ENCODE measurements at places on chromosomes 2 and 18.
A peak's percentile ranks its signal among the peaks of the same experiment; 100 is the strongest.

DNA sequence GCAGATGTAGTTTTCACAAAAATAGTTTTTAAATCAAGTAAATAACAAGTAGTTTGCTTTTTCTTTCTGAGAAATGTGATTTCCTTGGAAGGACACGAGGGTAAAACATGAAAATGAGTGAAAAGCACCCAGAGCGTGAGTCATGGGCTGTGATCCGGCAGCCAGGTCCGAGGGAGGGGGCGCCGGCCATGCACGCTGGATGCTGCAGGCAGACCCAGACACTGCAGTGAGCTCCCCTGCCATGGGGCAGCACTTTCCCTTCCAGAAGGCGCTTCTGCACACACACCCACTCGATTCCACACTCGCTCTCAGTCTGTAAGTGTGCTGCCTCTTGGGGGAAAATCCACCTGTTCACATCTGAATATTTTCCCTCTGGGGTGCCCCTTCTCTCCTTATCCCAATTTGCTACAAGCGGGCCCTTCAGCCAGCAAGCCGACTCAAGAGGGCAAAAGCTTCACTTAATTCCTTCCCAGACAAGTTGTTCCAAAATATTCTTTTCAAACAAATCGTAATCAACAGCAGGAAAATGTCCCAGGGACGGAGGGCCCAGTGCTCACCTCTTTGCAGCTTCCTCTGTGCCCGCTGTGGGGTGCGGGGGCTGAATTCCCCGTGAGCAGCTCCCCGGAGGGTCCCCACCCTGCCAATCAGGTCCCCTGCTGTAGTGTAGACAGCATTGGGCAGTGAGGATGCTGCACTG is 87.0 kb upstream of the ID2 start:
- no peaks in the 10 kb centered on the region for H3K36me3 ChIP-seq
- H3K4me1 ChIP-seq = peaks cover 76% of the 10 kb centered on the region
- peaks cover 6% of the 10 kb centered on the region for H3K27me3 ChIP-seq
- DNase-seq = no peak
- H3K4me3 ChIP-seq = no peak overlapping the region

- no peaks in the 10 kb centered on the region for H3K36me3 ChIP-seq
- H3K4me1 ChIP-seq = peaks cover 10% of the 10 kb centered on the region
- no peak overlapping the region for H3K27ac ChIP-seq
Observed at GRCh38 chr2:36710858-36711515, 14.5 kb downstream of the VIT start.

GRCh38 chr18:75544496-75544895 is 117.0 kb upstream of the SMIM21 start:
- H3K4me1 ChIP-seq = peaks cover 21% of the 10 kb centered on the region
- H3K27me3 ChIP-seq = peaks cover 3% of the 10 kb centered on the region
- no peak overlapping the region for H3K27ac ChIP-seq
- no peak overlapping the region for H3K4me3 ChIP-seq
- DNase-seq = no peak

DNA sequence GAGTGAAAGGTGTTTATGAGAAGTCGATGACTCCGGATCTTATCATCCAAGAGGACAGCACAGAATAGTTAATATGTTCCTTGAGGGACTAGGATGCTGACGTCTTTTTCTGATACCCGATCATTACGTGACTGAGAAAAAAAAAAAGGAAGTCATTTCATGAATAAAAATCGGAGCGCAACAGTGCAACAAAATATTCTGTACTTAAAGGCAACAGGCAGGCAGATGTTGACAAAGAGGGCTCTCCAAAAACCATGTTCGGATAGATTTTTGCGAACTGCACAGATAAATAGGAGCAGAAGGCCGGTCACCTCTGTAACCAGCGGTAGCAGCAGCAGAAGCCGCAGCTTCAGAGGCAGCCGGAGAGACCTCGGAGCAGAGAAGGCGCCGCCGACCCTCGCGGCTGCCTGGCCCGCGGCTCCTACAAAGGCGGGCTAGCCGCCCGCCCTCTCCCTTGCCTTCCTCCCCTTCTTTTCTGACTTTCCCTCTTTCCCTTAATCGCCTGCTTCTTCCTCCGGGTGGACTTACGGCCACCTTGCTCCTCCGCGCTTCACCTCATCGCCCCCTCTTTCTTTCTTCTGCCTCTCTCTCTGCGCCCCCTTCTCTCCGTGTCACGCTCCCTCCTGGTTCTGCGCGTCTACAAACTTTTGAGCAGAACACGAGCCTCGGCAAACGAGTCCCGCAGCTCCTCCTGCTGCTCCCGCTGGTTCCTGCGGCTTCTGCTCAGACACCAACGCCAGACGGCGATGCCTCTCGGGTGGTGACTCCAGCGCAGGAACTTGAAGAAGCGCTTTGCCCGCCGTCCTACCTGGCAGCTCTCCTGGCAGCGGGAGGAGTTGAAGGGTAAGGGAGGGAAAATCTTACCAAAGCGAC is at the start of gene ADCYAP1:
ADCYAP1 (plus strand) TSS at position 654 of the 873 bp plus-strand sequence. CDS start 516 bp downstream, outside the sequence.
- H3K27ac ChIP-seq = no peak within 1 kb of the TSS
- peak within 1 kb of the TSS; percentile 68 for H3K4me3 ChIP-seq
- peaks cover 99% of the 10 kb centered on the region for H3K27me3 ChIP-seq
- no peaks in the 10 kb centered on the region for H3K36me3 ChIP-seq

DNA sequence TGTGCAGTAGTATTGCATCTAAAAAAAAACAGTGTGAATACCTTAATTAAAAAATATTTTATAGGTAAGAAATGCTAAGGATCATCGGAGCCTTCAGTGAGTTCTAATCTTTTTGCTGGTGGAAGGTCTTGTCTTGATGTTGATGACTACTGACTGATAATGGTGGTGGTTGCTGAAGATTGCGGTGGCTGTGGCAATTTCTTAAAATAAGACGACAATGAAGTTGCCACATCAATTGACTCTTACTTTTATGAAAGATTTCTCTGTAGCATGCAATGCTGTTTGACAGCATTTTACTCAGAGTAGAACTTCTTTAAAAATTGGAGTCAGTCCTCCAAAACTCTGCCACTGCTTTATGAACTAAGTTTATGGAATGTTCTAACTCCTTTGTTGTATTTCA is 36.2 kb downstream of the GLS start:
- H3K4me1 ChIP-seq = no peaks in the 10 kb centered on the region
- H3K27me3 ChIP-seq = no peaks in the 10 kb centered on the region
- H3K36me3 ChIP-seq = peaks cover 45% of the 10 kb centered on the region
- H3K27ac ChIP-seq = no peak overlapping the region
- DNase-seq = no peak

DNA sequence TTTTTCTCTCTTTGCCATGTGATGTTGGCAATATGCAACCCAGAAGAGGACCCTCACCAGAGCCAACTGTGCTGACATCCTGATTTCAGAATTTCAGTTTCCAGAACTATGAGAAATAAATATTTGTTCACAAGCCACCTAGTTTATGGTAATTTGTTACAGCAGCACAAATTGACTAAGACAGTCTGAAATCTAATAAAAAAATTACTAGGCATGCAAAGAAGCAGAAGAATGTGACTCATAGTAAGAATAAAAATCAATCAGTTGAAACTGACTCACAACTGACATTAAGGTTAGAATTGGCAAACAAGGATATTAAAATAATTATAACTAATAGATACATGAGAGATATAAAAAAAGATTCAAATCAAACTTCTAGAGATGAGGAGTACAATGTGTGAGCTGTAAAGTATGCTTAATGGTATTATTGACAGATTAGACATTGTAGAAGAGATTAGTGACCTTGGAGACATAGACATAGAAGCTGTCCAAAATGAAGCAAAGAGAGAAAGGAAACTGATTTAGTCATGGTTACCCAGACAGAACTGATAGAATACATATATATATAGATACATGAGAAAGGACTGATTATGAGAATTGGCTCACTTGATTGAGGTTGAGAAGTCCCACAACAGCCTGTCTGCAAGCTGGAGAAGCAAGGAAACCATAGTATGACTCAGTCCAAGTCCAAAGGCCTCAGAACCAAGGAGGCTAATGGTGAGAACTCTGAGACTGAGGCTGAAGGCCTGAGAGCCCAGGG is 27.8 kb upstream of the TTC39C start:
- peaks cover 16% of the 10 kb centered on the region for H3K4me1 ChIP-seq
- H3K4me3 ChIP-seq = no peak overlapping the region
- H3K27me3 ChIP-seq = peaks cover 15% of the 10 kb centered on the region
- no peak for DNase-seq

DNA sequence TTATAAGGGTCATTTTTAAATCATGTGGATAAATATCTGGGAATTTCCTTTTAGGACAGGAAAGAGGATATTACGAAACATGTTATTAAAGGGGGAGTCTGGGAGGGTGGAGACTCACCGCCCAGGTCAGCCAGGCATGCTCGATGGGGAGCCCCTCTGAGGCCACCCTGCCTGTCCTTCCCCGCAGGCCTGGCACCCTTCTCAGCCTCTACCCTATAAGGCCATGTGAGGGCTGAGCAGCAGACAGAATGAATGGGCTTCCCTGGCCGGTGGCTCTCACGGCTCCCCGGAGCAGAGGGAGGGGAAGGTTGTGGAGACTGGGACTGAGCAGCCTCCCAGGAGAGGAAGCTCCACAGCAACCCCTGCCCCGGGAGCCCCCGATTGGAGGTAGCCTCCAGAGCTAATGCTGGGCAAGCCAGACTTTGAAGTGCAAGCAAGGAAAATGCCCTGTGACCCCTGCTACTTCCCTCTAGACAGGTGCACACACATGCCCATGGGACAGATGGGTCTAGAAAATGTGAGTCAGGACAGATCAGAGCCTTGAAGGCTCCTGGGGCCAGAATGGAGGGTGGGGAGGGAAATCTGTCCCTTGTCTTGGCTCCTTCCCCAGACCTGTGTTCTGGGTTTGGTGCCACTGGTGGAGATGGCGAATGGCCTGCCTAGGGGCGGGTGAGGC is 13.2 kb upstream of the ARMC9 start:
- no peak overlapping the region for H3K4me3 ChIP-seq
- DNase-seq = no peak
- no peak overlapping the region for H3K27ac ChIP-seq
- peaks cover 14% of the 10 kb centered on the region for H3K27me3 ChIP-seq

DNA sequence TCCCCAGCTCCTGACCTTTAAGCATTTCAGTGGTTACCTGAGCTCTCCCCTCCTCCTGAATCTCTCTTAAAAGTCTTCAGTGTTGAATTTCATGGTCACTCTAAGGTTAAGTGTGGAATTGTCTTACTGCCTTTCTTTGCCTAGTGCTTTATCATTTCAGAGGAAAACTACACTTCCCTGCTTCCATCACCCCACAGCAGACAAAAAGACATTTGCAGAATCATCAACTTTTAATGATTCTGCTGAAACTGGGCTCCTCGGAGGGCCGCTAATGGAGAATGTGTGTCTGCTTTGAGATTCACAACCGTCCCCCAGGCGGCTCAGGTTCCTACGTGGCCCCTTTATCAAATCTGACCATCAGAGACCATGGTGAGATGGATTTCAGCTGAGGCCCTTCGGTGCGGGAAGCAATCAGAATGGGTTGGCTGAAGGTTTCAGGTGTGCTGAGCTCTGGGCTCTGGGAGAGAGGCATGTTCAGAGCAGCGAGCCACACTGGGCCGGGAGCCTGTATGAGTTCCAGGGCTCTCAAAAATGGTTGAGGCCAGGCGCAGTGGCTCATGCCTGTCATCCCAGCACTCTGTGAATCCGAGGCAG is 41.9 kb upstream of the TBC1D8 start:
- H3K4me3 ChIP-seq = peak overlapping the region; percentile 24
- H3K4me1 ChIP-seq = peaks cover 34% of the 10 kb centered on the region
- H3K36me3 ChIP-seq = no peaks in the 10 kb centered on the region
- H3K27me3 ChIP-seq = no peaks in the 10 kb centered on the region
- no peak for DNase-seq

DNA sequence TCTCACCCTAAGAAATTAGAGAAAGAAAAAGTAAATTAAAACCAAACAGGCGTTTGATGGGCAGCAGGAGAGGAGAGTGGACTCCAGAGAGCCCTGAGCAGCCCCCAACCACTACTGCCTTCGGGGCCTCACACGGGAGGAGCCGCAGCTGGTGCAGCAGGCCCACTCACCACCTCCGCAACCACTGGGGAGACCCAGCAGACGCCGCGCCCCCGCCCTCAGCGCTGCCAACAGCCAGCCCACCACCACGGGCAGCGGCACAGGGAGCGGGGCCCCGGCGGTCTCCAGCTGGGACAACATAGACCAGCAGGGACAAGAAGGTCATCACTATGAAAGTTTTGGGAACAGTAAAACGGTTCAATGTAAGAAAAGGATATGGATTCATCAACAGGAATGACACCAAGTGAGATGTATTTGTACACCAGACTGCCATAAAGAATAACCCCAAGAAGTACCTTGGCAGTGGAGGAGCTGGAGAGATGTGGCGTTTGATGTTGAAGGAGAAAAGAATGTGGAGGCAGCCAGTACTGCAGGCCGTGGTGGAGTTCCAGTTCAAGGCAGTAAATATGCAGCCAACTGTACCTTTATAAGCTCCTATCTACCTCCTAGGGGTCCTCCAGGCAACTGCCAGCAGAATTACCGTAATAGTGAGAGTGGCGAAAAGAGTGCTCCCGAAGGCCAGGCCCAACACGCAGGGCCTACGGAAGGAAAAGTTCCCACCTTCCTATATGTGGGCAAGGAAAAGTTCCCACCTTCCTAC is 76.5 kb downstream of the OLA1 start:
- H3K4me3 ChIP-seq = no peak overlapping the region
- H3K27ac ChIP-seq = no peak overlapping the region
- H3K36me3 ChIP-seq = peaks cover 97% of the 10 kb centered on the region
- H3K27me3 ChIP-seq = peaks cover 2% of the 10 kb centered on the region
- peaks cover 1% of the 10 kb centered on the region for H3K4me1 ChIP-seq
- no peak for DNase-seq

- H3K27ac ChIP-seq = no peak overlapping the region
- H3K36me3 ChIP-seq = no peaks in the 10 kb centered on the region
- H3K4me1 ChIP-seq = peaks cover 26% of the 10 kb centered on the region
- peaks cover 23% of the 10 kb centered on the region for H3K27me3 ChIP-seq
- H3K4me3 ChIP-seq = no peak overlapping the region
- DNase-seq = no peak
Observed at GRCh38 chr2:236637686-236638569, 68.3 kb downstream of the ACKR3 start.

GRCh38 chr2:240277073-240277806 is 136.8 kb upstream of the OTOS start:
- no peaks in the 10 kb centered on the region for H3K36me3 ChIP-seq
- no peak overlapping the region for H3K4me3 ChIP-seq
- DNase-seq = no peak
- peaks cover 55% of the 10 kb centered on the region for H3K27me3 ChIP-seq
- no peak overlapping the region for H3K27ac ChIP-seq

DNA sequence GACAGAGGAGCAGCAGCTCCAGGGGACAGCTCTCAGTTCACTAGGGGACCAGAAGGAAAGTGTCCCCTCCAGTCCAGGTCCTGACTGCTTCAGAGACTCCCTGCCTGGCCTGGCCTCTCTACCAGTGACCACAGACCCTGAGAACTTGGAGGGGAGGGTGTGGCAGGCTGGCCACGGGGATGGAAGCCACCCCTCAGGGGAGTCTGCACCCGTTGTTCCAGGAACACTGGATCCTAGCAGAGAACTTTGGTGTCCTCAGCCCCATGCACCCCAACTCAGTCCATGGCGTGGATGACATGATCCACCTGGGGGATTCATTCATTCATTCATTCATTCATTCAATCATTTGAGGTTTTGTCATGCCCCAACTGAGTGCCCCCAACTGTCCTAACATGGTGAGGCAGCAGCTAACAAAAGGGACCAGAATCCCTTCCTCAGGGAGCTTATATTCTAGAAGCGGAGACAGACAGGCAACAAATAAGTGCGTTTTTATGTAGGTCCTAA is 31.9 kb downstream of the MYO7B start:
- peaks cover 21% of the 10 kb centered on the region for H3K4me1 ChIP-seq
- no peak overlapping the region for H3K27ac ChIP-seq
- DNase-seq = no peak
- H3K27me3 ChIP-seq = peaks cover 13% of the 10 kb centered on the region
- no peaks in the 10 kb centered on the region for H3K36me3 ChIP-seq

All from nephron progenitor cell (in vitro differentiated cells).